Activated T-cell treated with anti-CD3 and anti-CD28 coated beads, Interleukin-2, amount 50 U/mL, for 72 hours (primary cell): ENCODE measurements at places on chromosomes 3 and 15. TPM values are rescaled to one million over a fixed set of nuclear protein-coding genes. Genes with fewer than 3 reads are reported as not detected.
A peak's percentile ranks its signal among the peaks of the same experiment; 100 is the strongest.

DNA sequence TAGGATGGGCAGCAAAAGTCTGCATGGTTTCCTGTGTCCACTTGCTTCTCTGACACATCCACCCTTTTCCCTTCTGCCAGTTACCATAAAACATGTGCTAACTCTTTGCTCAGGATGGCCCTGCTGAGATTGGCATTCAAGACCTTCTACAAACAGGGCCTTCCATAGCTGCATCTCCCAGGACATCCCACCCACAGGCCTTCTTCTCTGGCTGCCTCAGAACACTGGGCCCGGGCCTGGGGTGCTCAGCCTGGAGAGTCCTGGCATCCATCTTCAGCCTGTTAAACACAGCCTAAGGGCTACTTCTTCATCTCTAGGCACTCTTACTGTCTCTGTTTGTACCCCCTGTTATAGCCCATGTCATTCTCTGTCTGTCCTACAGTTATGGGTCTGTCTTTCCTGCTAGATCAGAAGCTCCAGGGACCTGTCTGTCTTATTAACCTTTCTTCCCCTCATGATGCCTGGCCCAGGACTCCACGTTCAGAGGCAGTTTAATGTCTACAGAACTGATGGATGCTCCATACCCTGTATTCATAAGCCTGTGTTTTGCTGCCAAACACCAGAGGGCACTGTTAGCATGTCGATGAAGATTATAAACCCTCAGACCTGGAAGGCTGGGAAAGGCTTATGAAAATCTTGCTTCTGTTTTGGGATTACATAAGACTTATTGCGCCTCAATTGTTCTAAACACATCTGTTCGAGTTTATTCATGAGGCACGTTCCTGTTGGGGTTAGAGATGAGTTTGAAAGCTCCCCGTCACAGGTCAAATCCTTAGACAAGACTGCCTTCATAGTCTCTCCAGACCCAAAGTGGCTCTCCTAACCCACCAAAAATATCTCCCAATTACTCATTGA is 16.5 kb downstream of the SEMA3G start:
- peak; percentile 33 for DNase-seq

GRCh38 chr15:63923993-63924950 is 90.5 kb upstream of the HERC1 start:
- DNase-seq, result no peak

DNA sequence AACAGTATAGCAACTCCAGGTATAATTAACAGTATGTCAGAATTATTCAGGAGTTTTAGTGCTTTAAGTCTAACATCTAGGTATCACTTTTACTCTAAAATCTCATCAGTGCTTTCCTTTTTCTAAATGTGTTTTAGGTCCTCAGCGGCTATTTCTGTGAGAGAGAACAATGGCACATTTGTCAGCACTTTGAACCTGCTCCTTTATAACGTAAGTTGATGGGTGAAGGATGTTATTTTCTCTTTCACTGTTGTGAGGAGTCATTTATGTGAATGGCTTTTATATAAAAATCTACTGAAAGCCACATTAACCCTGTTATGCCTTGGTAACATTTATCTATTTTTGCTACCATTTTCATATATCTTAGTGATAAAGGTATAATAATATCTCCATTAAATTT is 22.8 kb downstream of the ZPLD1 start:
- no peak for DNase-seq

DNA sequence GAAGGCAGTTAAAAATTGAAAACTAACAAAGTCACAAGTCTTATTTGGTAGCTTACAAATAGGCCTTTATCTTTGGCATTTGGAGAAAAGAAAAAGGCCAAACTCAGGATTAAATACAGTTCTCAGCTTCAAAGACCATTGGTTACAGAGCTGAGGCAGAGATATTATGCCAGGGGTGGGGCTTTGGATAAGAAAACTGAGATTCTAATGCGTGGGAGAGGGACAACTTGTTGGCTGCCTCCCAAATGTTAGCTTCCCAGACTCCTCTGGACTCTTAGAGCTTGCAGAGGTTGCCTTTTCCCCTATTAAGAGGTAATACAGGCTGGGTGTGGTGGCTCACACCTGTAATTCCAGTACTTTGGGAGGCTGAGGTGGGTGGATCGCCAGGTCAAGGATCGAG is 231.8 kb downstream of the SQOR start:
- no peak for DNase-seq

DNA sequence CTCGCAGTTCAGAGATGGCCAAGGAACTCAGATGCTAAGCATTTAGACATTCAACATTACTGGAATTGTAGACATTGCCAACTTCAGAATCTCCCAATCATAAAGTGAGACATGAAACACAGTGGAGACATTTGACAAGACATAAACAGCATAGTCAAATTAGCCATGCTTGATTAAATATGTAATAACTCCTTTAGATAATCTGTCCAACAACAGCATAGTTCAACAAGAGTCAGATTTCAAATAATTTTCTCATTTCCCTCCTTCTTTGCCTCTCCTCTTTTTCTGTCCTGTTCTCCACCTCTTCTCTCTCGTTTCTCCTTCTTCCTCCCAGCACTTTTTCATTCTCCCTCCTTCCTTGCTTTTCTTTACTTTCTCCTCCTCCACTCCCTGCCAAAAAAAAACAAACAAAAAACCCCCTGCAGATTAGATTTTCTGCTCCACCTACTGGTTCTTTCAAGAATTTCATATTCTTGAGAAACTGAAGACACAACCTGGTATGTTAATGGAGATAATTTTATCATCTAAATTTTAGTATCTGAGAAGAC is 20.2 kb downstream of the CPOX start:
- DNase-seq, result no peak

- no peak for DNase-seq
Observed at GRCh38 chr3:52298149-52299098, 10.8 kb downstream of the GLYCTK start.

GPR62 gene
- total RNA-seq, result not detected

SCAMP5 gene
- total RNA-seq, result 1.2 TPM
